ENCODE measurements at places on chromosomes 1 and 21.

- DNase-seq: no peak
These were observed 43.4 kb downstream of the ITSN1 start for GRCh38 chr21:33685613-33686197.

DNA sequence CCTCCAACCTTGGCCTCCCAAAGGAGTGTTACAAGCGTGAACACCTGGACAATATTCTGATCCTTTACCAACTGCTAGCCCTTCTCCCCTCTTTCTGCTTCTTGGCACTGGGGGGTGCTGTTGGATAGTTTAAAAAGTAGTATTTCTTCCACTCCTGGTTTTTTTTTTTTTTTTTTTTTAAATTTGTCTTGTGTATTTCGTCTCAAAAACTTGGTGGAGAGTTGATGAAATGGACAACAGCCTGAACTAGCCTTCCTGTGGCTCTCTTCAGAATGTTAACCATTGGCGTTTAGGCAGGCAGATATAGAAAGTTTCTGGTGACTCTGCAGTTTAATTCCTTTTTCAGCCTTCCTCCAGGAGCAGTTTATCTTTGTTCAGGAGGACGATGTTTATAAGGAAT is 69.7 kb upstream of the USP24 start:
- no peak for DNase-seq

- no peak for DNase-seq
These were observed 115.5 kb downstream of the DHRS3 start for GRCh38 chr1:12502336-12503109.

- DNase-seq: no peak
These were observed 10.7 kb upstream of the HNRNPU start for GRCh38 chr1:244874974-244875579.

GRCh38 chr1:162015196-162015595 is 8.5 kb downstream of the OLFML2B start:
- DNase-seq: no peak

- DNase-seq: no peak
These were observed 12.9 kb downstream of the PPIE start for GRCh38 chr1:39751595-39751994.

GRCh38 chr1:19680644-19681043 is 16.0 kb downstream of the HTR6 start:
- DNase-seq: no peak

DNA sequence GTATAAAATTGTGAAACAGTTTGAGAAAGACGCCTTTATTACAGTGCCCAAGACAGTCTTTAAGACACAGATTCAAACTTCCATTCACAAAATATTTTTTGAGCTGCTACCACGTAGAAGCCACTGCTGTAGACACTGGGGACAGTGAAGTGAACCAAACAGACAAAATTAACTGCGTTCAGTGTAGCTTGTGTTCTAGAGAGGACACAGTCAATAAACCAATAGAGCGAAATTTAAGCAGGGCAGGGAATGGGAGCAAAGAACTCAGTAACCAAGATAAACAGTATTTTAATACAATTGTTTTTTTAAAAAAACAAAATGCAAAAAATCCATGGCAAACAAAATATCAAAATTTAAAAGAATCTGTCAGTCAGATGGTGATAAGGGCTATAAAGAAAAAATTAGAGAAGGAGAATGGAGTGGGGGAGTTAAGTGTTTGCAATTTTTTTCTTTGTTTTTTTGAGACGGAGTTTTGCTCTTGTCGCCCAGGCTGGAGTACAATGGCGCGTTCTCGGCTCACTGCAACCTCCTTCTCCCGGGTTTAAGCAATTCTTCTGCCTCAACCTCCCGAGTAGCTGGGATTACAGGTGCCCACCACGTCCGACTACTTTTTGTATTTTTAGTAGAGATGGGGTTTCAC is 719 bp upstream of the PARS2 start:
- DNase-seq: no peak

GRCh38 chr1:175499595-175500382 is 243.6 kb downstream of the TNR start:
- no peak for DNase-seq

GRCh38 chr1:154466921-154467417 is 35.0 kb upstream of the TDRD10 start:
- DNase-seq: no peak

DNA sequence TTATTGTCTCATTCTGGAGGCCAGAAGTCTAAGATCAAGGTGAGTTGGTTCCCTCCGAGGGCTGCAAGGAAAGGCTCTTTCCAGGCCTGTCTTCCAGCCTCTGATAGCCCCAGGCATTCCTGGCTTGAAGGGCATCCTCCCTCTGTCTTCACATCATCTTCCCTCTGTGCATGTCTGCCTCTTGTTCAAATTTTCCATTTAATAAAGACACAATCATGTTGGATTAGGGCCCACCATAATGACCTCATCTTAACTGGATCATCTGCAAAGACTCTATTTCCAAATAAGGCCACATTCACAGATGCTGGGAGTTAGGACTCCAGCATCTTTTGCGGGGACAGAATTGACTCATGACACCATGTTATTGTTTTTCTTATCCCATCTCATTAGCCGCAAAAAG is 24.5 kb downstream of the HUNK start:
- no peak for DNase-seq

DNA sequence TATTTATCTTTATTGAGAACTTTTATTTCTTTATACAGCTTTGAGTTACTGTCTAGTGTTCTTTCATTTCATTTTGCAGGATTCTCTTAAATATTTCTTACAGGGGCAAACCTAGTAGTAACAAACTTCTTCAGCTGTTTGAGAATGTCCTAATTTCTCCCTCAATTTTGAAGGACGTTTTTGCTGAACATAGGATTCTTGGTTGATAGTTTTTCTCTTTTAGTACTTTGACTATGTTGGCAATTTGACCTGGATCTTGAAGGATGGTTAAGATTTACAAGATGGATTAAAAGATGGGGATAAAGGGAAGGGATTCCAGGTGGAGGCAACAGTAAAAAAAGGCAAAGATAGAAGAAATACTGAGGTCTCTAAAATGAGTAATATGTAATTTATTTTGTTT is 38.9 kb downstream of the XPR1 start:
- no peak for DNase-seq

GRCh38 chr21:42581336-42581992 is 67.8 kb downstream of the SLC37A1 start:
- DNase-seq: no peak

GRCh38 chr1:65470766-65471165 is 50.3 kb downstream of the LEPR start:
- no peak for DNase-seq

GRCh38 chr1:190663962-190664361 is 186.3 kb upstream of the BRINP3 start:
- no peak for DNase-seq
